ENCODE measurements at places on chromosomes 1 and 21.

DNA sequence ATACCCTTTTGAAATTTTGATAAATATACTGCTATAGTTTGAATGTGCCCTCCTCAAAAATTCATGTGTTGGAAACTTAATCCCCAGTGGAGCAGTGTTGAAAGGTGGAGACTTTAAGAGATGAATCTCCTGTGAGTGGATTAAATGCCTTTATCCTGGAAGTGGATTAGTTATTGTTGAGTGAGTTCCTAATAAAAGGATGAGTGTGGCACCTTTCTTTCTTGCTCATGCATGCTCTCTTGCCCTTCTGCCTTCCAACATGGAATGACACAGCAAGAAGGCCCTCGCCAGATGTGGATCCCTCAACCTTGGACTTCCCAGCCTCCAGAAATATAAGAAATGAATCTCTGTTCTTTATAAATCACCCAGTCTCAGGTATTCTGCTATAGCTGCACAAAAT lies 51.8 kb downstream of the CD160 start:
- no peak for DNase-seq

- no peak for DNase-seq
These were observed 159.6 kb upstream of the COA6 start for GRCh38 chr1:234213658-234214128.

DNA sequence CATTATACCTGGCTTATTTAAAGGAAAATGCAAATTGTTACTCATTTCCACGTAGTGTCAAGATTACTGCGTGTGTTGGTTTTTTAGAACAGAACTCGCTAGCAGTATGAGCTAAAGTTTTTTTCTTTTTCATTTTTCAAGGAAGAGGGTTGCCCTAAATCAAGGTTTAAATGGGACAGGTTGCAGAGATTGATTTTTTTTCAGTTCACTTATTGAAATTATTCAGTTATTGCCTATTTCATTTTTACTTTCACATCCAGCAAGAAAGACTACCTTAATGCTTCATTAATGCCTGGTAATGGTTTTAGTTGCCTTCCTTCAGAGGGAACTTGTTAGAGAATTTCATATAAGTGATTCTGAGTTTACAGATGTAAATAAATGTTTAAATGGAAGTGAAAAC lies 5.6 kb downstream of the FAM20B start:
- no peak for DNase-seq

- no peak for DNase-seq
These were observed 22.2 kb upstream of the SCAF4 start for GRCh38 chr21:31753949-31754707.

- no peak for DNase-seq
These were observed 35.3 kb downstream of the FNBP1L start for GRCh38 chr1:93483200-93483599.

All from CMK (cell line).